Neural crest cell (in vitro differentiated cells): ENCODE measurements at places on chromosomes 16 and 17.

DNA sequence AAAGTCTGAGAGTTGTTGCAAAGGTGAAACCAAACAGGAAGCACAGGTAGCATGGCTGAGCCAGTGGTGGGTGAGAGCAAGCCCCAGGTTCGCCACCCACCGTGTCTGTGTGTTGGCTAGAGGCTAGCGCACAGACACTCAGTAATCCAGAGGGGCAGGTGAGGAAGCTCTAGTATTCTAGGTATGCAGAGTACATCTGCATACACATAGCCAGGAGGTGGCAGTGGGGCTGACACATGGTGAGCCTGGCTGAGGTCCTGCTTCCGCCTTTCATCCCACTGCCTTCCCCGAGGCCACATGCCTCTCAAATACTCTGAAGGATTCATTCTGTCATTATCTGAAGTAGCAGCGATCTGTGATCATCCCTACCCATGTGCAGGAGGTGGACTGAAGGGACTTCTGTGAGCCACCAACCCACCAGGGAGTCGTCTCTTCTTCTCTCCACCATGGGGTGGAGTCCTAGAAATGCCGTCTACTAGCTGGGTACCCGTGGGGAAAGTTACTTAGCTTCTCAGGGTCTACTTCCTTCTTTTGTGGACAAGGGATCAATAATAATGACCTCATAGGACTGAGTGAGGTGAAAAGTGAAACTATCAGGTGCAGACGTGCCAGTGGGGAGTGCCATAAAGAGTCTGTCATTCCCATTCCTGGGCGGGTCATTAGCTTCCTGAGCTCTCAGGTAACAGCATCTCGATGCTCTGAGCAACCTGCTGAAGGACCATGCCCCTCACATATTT, 36.0 kb upstream of the ICAM2 start:
- no peaks in the 10 kb centered on the region for H3K4me1 ChIP-seq
- no peak overlapping the region for H3K27ac ChIP-seq
- no peak overlapping the region for H3K4me3 ChIP-seq

DNA sequence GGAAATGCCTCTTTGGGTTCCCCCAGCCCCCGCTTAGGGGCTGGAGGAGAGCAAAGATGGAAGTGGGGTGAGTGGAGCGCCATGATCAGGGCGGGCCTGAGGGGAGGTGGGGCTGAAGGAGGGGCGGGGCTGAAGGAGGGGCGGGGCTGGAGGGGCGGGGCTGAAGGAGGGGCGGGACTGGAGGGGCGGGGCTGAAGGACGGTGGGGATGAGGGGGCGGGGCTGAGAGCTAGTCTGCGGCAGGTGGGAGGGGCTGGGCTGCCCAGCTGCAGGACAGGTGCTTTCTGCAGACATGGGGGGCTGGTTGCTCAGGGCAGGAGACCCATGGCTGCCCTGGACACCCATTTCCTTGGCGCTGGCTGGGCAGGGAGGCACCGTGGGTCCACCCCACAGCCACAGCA, 39.1 kb upstream of the PABPN1L start:
- H3K27me3 ChIP-seq, result no peaks in the 10 kb centered on the region
- H3K4me1 ChIP-seq, result no peaks in the 10 kb centered on the region
- no peak overlapping the region for H3K27ac ChIP-seq
- H3K36me3 ChIP-seq, result no peaks in the 10 kb centered on the region
- no peak overlapping the region for H3K4me3 ChIP-seq

- no peak for DNase-seq
- no peak overlapping the region for H3K27ac ChIP-seq
- H3K4me3 ChIP-seq, result peak overlapping the region; percentile 80
- peaks cover 67% of the 10 kb centered on the region for H3K4me1 ChIP-seq
- H3K36me3 ChIP-seq, result no peaks in the 10 kb centered on the region
- H3K27me3 ChIP-seq, result peaks cover 36% of the 10 kb centered on the region
Measured at GRCh38 chr17:38454532-38454931, 26.3 kb downstream of the ARHGAP23 start.

DNA sequence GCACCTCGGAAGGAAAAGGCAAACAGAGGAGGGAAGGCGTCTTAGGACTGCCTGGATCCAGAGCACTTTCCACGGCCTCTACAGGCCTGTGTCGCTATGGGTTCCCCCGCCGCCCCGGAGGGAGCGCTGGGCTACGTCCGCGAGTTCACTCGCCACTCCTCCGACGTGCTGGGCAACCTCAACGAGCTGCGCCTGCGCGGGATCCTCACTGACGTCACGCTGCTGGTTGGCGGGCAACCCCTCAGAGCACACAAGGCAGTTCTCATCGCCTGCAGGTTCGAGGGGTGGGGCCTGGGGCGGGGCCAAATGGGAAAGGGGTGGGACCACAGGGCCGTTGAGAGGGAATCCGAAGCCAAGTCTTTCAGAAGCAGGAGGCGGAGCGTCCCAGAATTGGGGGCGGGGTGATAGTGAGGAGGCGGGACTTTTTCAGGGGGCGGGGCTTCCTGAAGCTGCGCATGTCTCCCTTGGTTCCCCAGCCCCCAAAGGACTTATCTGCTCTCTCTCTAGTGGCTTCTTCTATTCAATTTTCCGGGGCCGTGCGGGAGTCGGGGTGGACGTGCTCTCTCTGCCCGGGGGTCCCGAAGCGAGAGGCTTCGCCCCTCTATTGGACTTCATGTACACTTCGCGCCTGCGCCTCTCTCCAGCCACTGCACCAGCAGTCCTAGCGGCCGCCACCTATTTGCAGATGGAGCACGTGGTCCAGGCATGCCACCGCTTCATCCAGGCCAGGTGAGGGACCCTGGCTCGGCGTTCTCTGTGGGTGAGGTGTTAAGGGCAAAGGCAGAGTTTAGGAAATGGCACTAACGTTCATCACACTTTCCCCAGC, 939 bp downstream of the BCL6B start:
- H3K4me1 ChIP-seq, result peaks cover 27% of the 10 kb centered on the region
- H3K36me3 ChIP-seq, result no peaks in the 10 kb centered on the region
- peaks cover 53% of the 10 kb centered on the region for H3K27me3 ChIP-seq
- H3K27ac ChIP-seq, result no peak overlapping the region
- peak overlapping the region; percentile 51 for H3K4me3 ChIP-seq
